ENCODE measurements at places on chromosomes 2 and 18. TPM values are rescaled to one million over a fixed set of nuclear protein-coding genes. Genes with fewer than 3 reads are reported as not detected.
A peak's percentile ranks its signal among the peaks of the same experiment; 100 is the strongest.

DNA sequence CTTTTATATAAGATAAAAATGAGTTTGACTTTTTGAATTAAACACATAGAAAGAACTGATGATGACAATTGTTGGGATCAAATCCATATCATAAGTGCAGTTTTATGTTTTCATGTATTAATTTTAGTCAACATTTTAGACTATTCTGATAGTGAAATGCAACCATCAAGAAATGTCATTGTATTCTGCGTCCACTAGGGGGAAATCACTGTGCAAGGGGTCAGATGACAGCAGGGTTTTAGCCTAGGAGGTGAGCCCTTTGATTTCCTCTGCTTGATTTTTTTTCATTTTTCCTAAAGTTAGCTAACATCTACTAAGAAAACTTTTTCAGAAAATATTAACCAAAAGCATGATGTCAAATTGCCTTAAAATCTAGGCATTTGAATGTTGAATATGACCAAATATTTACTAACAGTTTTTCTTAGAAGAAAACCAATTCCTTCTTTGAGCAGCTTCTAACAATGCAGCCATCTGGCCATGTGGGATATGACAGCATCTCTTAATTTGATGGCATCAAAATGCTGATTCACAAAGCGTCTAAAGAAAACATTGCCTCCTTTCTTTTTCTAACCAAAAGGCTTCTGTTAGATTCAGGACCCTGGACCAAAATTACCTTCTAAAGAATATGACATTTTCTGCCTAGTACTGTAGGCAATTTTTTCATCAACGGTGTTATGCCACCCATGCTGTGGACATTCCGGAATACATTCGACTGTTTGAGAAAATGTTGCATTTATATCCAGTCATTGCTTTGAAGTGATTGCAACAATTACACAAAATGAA is 141.5 kb downstream of the SPHKAP start:
- no peak for DNase-seq

DNA sequence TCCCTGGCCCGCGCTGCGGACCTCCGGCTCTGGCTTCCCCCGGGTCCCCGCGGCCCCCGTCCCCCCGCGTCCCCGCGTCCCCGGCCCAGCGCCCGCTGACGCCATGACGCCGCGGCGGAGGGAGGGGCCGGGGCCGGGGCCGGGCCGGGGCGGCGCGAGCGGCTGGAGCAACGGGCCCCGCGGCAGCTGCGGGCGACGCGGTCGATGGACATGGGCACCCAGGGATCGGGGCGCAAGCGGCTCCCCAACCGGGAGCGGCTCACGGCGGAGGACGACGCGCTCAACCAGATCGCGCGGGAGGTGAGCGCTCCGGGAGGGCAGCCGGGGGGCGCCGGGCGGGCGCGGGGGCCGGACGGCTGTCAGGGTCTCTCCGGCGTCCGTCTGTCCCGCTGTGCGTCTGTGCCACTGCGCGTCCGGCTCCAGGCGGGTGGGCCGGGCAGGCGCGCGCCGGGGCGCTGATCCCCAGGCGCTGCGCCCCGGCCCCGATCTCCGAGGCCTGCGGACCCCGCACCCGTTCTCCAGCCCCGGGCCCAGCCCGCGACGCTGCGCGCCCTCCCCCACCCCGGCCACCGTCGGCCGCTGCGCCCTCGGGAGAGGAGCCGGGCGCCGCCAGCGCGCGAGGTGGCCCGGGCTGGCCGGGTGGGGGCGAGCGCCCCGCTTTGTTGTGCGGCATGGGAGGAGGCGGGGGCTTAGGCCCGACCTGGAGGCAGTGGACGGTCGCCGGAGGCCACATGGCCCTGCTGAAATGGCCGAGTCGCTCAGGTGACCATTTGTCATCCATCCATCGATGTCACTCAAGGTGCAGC is at the start of gene LRRFIP1:
Gene LRRFIP1, plus strand, starts transcription at position 147 of the 806 bp plus-strand sequence. Its CDS starts 58 bp downstream, at position 205.
- peak; percentile 35 for DNase-seq

DNA sequence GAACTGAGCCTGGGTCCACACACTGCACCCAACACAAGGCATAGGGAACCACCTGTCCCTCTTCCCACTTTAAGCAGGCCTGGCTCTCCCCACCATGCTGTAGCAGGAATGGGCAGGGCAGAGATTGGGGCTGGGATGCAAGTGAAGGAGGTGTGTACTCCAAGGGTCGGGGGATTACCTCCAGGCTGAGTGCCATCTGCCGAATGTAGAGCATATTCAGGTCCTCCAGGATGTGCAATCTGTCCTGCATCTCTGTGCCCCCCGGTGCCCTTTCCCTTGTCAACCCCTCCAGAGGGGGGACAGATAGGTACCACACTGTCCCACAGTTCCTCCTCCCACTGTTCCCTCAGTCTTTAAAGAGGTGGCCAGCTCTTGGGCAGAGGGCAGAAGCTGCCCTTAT is 2.4 kb downstream of the RTKN start:
- no peak for DNase-seq

DNA sequence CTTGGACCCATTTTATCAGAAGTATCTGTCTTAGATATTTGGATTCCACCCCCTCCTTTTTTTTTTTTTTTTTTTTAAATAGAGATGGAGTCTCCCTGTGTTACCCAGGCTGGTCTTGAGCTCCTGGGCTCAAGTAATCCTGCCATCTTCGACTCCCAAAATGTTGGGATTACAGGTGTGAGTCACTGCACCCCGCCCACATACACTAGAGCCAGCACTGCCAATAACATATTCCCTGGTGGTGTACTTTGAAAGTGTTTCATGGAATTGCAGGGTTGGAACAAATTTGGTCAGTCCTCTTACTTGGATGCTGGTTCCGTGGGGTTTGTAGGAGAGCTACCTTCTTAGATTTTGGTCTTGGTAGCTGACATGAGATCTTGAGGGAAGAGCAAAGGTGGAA is 15.0 kb downstream of the PDCL3 start:
- DNase-seq, result no peak

GRCh38 chr2:43218702-43219382 is 7.6 kb downstream of the ZFP36L2 start:
- peak; percentile 63 for DNase-seq

DNA sequence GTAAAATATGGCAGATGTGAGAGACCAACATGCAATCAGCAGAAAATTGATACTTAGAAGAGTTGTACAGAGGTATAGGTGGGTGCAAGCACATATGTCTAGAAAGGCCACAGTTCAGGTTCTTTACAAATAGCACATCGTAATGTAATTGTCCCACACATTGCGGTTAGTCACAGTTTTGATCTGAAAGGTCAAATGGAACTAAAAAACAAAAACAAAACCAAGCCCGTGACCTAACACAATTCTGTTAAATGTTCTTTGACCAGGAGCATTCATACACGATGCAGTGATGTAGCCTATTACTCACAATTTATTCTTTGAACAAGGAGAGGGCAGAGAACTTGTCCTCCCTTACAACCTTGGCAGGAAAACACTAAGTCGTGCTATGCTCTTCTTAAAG is 108.9 kb upstream of the MAP4K3 start:
- DNase-seq, result no peak

DNA sequence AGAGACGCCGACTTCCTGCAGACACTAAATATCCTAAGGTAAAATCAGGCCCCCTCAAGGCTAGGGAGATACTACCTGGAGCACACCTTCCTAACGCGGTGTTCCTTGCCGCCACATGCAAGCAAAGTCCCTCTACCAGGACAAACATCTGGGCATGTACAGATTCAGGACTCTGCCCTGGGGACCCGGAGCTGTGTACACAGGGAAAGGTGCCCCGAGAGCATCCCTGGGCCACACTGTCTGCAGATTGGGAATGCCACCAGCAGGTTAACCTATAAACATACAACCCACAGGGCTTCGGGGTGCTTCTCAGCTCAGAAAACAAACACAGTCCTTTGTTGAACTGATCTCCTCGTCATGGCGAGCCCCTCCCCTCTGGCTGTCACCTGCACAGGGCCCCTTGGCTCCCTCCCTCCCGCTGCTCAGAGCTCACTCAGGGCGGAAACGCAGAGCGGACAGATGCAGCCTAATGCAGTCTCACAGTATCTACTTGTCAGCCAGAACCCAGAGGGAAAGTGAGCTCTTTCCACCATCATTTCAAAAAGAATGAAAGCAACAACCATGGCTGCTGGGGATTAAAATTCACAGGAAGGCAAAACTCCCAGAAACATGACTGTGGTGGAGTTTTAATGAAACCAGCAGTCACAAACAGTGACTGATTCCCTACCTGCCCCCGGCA is 218.8 kb downstream of the HDAC4 start:
- DNase-seq, result no peak

- DNase-seq, result no peak
Measured at GRCh38 chr18:10660179-10660884, 134.5 kb downstream of the NAPG start.

GRCh38 chr2:128363934-128364361 is 45.3 kb upstream of the HS6ST1 start:
- no peak for DNase-seq

GRCh38 chr18:56067969-56068671 is 480.1 kb upstream of the TCF4 start:
- no peak for DNase-seq

GRCh38 chr2:8409461-8410260 is 272.2 kb upstream of the ID2 start:
- DNase-seq, result no peak

GRCh38 chr2:11492720-11493119 is 26.8 kb upstream of the E2F6 start:
- no peak for DNase-seq

DNA sequence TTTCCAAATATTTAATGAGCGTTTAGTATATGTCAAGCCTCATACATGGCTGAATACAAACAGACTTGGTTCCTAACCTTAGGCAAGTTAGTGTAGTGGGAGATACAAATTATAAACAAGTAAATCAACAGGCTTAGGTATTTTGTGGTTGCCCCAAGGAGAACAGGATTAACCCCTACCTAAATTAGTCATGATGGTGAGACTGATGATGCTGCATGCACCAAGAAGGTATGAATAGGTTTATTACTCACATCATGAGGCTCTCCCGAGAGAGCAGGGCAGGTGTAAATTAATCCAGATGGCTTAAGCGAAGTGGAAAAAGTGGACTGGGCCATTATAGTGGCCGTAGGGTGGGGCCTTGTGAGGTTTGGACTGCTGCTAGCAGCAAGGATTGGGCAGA is 118.1 kb upstream of the GCFC2 start:
- DNase-seq, result no peak

The ZSWIM2 gene
- total RNA-seq, result not detected

The GPR45 gene
- total RNA-seq, result not detected

The MYO5B gene
- not detected for total RNA-seq

The APCDD1 gene
- total RNA-seq, result not detected

The RANBP2 gene
- 78.5 TPM for total RNA-seq

The WDCP gene
- 20.9 TPM for total RNA-seq

The TMBIM1 gene
- 47.5 TPM for total RNA-seq

Data from activated naive CD8-positive, alpha-beta T cell treated with anti-CD3 and anti-CD28 coated beads for 36 hours (primary cell).